ENCODE measurements at places on chromosomes 4 and X.

DNA sequence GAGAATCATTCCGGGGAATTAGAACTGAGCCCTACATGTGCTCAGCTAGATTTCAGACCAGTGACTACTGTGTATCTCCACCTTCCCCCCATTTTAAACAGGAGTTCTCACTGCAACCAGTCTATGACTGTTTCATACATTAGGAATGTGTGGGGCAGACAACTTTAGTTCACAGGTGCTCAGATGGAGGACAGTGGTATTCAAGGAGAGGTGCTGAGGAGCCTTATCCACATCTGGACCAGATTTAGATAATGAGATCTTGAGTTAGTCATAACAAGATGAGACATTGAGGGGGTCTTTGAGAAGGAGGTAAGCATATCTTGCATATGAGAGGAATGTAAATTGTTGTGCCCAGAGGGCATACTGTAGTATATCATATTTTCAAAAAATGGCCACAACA lies 32.8 kb upstream of the RELL1 start:
- peak; percentile 29 for DNase-seq

- DNase-seq = no peak
Measured at GRCh38 chrX:126718440-126718839, 101.1 kb upstream of the PRR32 start.

DNA sequence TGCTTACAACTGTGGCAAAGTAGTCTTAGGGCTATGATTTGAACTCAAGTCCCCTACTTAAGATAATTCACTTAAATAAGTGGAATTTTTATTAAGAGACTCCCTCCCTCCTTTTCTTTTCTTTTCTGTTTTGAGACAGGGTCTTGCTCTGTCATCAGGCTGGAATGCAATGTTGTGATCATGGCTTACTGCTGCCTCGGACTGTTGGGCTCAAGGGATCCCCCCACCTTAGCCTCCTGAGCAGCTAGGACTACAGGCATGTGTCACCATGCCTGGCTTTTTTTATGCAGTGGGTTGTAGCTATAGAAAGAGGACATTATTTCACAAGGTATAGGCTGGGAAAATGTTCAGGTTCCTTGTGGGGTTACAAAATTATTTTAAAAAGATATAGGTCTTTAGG lies 19.2 kb downstream of the DIAPH2 start:
- DNase-seq = no peak

DNA sequence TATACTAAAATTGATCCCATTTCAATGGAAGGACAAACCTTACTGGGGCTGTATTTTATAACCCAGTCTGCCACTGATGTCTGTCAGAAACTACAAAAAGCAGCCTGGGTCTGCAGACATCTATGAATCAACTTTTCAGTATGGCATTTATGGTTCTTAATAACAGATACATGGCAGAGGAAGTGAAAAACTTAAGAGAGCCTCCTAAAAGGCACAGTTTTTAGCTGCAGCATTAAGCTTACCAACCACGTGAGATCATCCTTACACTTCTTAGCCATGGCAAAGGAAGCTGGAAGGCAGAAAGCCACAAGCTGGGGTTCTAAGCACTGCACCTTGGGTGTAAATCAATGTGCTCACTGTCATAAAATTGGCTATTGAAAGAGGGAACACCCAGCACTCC lies 16.6 kb upstream of the UGT2B17 start:
- no peak for DNase-seq

- no peak for DNase-seq
Measured at GRCh38 chr4:152172146-152172545, 363.7 kb downstream of the FBXW7 start.

GRCh38 chr4:181418496-181418895 lies 824.7 kb upstream of the TENM3 start:
- DNase-seq = no peak

All from M059J (cell line).